ENCODE measurements at places on chromosomes 4 and X.

- no peak for DNase-seq
These were observed 8.0 kb downstream of the TBC1D14 start for GRCh38 chr4:6917461-6918271.

DNA sequence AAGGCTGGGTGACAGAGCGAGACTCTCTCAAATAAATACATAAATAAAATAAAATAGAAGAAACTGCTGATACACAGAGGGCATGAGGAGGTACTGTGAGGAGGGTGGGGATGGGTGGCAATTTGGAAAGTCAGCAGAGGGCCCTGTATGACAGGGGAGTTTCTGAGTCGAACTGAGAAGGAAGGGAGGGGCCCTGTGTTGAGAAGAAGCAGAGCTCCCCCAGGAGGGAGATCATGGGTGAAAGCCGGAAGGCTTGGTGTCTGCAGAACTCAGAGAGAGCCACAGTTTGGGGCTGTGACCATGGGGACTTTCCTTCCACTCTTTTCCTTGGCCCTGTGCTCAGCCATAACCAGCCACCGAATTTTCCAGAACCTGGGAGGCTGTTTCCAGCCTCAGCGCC is 24.8 kb upstream of the AFAP1 start:
- DNase-seq = no peak

DNA sequence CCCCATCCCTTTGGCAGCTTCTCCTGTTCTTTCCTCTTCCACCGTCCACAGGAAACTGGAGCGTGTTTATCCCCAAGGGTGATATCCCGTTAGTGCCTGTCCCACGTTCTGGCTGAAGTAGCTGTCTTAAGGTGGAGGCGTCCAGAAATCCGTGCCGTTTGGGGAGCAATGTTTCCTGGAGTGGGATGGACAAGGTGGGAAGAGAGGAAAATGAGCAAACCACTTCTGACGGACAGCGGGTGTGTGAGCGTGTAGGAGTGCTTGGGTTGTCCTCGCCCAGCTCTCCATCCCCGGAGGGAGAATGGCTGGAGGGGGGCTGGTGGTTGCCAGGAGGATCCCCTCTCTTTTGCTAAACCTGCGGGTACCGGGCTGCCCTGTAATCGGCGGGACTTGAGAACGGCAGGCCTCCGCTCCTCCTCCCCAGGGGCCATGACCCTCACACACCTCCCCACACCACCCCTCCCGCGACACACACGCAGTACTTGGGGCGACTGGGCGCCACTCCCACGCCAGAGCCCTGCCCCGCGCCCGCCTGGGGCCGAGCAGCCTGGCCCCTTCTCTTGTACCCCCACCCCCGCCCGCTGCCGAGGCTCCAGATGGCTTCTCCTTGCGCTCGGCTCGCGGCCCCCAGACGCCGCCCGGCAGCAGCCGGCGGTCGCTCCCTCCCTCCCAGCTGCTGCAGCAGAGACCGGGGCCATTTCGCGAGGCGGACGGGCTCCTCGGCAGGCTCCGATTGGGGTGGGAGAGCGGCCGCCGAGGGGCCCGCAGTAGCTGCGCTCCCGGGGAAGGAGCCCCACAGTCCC is 13.9 kb upstream of the PRDM8 start:
- peak; percentile 80 for DNase-seq

DNA sequence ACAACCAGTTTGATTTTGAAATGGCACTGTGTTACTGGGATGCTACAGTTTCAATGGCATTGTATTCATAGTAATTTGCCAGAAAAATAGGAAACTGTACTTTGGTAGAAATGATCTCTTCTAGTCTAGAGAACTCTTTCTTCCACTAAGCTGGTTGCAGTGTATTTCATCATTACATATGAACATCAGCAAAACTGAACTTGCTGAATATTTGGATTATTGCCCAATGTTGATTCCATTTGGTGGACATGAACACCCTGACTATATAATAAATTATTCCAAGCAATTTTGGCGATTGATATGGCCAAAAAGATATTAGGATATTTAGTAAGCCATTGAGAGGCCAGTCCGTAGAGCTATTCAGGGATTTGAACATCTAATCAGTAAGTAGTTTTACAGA is 191.8 kb upstream of the CXorf66 start:
- DNase-seq = no peak

DNA sequence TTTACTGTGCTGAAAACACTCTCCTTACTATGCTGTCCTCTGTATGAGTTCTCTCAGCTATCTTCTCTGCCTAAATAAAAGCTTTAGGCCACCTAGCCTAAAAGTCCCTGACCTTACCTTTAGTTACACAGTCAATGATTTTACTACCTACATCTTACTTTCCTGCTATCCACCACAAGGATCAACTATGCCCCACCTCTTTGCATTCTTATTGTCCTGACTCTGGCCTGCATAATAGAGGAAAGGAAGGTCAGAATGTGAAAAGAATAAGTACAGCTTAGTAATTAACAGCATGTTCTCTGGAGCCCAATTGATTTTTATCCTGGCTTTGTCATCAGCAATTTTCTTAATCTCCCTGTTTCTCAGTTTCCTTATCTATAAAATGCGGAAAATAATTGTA is 1257.8 kb downstream of the RPA4 start:
- no peak for DNase-seq

DNA sequence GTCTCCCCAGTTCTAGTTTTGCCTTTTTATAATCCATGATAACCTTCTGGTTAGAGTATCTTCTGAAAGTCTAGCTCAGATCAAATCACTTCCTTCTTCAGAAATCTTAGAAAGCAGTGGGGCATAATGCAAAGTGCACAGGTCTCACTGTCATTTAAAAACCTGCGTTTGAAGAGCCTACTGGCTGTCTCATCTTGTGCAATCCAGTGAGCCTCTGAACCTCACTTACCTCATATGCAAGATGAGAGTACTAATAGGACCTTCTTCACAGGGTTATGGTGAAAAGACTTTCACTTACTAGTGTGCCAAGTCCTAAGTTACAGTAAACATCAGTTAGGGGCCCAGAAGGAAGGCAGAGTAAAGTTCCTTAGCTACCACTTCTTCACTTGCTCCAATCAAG is 131.4 kb downstream of the ENOX2 start:
- DNase-seq = no peak

- DNase-seq = no peak
These were observed 8.1 kb downstream of the ACSL1 start for GRCh38 chr4:184817494-184818215.

DNA sequence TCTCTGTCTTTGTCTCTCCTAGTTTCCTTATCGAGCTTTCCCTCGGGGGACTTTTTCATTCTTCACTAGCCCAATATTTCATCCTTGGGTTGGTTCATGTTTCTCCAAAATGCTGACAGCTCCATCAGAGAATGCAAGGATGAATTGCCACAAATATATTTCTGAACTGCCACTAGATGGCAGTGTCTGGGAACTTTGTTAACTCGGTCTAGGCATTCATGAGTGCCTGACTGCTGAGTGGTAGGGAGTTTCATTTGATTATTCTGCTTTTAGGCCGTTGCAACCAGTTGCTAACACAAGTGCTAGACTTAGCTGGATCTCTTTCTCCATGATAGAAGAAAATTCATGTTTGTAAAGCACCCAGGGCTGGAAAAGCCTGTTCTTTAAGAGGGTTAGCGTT is 73.5 kb upstream of the RAP2C start:
- DNase-seq = peak; percentile 66

- no peak for DNase-seq
These were observed 386 bp upstream of the TMEM184C start for GRCh38 chr4:147616849-147617172.
